ENCODE measurements at places on chromosomes 4 and X.

GRCh38 chr4:5722328-5722727, 11.3 kb downstream of the EVC start:
- DNase-seq, result no peak

- no peak for DNase-seq
Measured at GRCh38 chr4:20904966-20905365, 204.7 kb downstream of the PACRGL start.

DNA sequence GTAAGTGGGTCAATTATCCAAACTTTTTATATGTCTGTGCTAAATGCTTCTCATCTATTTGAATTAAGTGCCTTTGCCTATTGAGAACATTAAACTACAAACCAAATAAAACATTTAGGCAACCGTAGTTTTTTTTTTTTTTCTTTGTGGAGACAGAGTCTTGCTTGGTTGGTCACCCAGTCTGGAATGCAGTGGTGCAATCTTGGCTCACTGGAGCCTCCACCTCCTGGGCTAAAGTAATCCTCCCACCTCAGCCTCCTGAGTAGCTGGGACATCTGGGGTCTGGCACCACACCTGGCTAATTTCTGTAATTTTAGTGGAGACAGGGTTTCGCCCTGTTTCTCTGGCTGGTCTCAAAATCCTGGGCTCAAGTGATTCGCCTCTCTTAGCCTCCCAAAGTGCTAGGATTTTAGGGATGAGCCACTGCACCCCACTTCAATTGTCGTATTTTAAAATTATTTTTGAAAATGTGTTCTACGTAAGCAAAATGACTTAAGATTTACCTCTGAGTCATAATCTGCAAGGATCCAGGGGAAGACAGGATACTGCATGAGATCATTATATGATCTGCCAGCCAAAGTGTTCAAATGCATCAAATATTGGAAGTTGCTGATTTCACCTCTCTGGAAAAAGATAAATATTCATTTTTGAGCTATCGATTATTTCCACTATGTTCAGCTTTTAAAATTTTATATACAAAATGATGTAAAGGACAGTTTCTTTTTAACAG, 125.6 kb downstream of the CDS1 start:
- no peak for DNase-seq

DNA sequence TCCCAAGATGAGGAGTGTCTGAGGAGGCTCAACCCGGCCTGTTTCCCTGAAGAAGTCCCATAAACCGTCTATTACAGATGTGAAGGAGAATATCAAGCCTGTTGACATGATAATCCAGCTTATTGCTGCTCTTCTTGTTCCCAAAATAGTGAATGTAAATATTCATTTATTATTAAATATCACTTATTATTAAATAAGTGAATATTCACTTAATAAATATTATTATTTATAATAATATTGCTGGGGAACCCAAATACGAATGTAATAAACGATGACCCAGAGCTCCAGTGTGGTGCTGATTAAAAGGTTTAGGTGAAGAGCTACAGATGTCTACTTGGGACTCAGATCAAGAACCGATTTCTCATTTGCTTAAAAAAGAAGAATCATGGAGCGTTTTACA, 23.8 kb upstream of the SORBS2 start:
- DNase-seq, result no peak

- no peak for DNase-seq
Measured at GRCh38 chrX:82627568-82627967, 880.5 kb upstream of the POU3F4 start.

DNA sequence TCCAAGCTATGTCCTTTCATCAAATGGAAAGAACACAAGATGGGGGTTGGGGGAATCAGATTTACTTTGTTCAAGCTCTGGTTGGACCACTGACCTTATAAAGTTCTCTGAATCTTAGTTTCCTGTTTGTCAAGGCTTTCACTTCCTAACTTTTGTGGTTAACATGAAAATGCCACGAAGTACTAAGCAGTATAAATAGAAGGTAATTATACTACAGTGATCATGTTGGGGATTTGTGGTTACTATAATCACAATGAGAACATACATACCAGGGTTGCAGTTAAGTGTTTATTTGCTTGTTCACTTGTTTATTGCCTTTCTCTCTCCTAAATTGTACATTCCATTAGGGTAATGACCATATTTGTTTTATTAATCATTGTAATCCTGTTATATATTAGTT, 53.2 kb downstream of the SPRY1 start:
- no peak for DNase-seq

- no peak for DNase-seq
Measured at GRCh38 chr4:3520796-3521600, 11.2 kb downstream of the LRPAP1 start.

DNA sequence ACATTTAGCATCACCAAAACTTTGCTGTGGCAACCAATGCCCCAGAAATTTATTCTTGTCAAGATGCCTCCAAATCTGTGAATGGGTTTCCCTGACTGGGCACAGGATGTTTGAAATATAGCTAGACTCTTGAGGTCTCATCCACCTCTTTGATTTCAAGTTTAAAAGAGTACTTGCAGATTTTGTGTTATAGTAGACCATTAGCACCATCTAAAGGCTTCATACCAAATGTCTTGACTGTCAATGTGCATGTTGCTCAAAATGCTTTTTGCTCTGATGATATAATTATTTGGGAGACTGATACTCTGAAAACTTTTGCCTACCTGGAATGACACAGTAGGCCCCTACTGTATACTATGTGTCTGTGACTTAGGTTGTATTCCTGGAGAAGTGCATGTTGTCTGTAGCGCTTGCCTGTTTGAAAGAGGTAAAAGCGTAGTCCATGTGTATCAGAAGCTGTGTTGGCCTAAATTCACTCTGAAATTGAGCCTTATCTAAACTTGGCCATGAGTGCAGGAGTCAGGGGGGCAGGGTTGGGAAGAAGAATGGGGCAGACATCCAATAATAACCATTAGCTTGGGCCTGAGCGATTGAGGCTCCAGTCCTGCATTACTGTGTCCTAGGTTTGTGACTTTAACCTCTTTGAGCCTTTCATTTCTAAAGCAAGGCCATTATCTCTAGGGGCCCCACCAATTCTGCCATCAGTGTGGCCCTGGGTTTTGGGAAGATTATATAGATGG, 33.8 kb downstream of the NDP start:
- DNase-seq, result no peak

DNA sequence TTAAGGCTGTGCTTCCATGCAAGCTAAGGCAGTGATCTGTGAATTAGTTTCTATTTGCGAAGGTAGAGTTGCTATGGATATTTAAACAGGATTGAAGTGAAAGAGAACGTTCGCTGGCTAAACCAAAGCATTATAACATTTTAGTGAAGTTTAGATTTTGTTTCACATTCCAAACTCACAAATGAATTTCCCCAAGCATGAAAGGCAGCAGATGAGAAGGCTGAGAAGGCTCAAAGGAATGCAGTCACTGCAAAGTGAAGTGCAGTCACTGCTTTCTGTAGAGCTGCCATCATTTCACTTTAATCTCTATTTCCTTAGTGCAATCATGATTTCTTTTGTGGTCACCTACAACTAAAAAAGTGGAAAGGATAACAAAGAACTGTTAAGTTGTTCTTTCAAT, 334.7 kb upstream of the NR3C2 start:
- no peak for DNase-seq

- DNase-seq, result no peak
Measured at GRCh38 chrX:117989512-117989911, 127.1 kb downstream of the KLHL13 start.

GRCh38 chrX:146456058-146456457, 353.5 kb upstream of the CXorf51B start:
- DNase-seq, result no peak

DNA sequence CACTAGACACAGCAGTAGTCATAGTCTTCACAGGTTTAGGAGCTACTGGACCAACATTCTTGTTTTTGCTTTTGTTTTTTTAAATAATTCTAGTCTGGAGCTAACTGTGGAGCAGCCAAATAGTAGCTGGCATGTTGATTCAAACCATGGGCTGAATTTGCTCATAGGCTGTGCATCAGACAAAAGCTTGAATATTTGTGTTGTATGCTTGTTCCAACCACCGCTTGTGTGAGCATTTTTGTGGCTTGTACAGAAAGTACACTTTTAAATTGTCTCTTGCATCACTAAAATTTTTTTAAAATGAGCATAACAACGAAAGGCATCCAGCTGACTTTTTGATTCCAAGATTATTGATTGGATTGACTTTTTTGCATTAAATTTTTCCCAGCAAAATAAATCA, 39.6 kb downstream of the CCNI start:
- DNase-seq, result no peak

DNA sequence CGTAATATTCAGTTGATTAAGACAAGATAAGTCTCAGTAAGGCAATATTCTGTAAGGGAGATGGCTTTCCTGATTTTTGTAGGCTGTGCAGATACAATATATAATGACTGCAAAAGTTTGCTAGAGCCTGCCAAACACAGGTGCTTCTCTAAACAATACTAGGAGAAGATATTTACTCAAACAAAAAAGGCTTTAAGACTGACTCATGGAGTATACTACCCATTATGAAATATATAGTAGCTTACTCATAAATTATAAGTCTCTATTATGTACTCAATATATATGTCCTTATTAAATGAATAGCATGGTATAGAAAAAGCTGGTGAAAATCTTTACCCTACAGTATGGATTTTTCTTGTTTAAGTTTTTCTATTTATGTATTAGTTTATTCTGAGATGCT, 93.2 kb upstream of the IL15 start:
- no peak for DNase-seq

GRCh38 chrX:147875866-147876596, 35.7 kb upstream of the FMR1 start:
- DNase-seq, result no peak

GRCh38 chrX:19846995-19847790, 40.2 kb downstream of the SH3KBP1 start:
- DNase-seq, result no peak

DNA sequence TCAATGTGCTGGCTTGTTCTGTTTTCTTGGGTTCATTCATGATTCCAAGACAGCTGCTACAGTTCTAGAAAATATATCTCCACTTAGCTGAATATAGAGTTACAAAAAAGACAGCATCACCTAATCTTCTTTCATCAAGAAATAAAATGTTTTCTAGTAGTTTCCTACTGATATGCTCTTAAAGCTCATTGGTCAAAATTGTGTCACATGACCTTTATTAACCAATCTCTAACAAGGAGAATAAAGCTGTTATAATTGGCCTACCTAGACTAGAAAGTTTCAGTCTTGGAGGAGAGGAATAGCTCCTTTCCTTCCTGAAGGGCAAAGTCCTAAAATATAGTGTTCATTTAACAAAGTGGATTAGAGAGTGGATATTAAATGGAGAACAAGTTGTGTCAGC, 8.1 kb upstream of the PCDH18 start:
- no peak for DNase-seq

DNA sequence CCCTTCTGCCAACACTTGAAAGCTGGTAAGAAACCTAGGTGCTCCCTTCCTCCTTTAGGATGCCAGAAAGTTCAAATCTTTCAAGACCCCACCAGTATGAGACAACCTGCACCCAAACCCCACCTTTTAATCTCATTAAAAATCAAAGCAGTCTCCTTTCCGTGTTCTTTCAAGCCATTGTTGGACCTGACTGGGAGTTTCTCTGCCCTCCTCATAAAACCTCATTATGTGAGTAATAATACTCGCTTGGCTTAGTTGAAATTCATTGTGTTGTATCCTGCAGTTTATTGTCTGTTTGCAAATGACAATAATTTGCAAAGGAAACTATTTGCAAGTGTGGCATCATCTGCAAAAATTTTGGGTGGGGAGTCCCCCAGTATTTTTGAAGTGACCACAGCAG, 133.2 kb upstream of the VEGFC start:
- no peak for DNase-seq

DNA sequence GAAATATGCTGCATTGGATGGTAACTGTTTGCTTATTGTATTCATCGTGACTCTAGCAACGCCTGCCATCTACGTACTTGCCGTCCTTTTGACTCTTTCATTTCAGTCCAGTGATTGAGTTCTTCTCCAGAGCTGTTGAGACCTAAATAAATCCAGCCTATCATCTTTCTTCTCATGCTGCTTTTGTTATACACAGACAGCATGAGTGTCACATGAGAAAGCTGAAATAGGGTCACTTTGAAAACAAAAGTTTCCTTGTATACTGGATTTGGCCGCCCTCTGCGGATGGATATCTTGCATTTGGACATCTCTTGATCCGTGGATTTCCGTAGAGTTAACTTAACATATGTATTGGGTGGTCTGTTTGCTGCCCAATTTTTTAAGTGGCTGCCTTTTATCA, 67.2 kb downstream of the TMPRSS11F start:
- no peak for DNase-seq

- DNase-seq, result no peak
Measured at GRCh38 chrX:106891762-106892460, 11.2 kb downstream of the RIPPLY1 start.

DNA sequence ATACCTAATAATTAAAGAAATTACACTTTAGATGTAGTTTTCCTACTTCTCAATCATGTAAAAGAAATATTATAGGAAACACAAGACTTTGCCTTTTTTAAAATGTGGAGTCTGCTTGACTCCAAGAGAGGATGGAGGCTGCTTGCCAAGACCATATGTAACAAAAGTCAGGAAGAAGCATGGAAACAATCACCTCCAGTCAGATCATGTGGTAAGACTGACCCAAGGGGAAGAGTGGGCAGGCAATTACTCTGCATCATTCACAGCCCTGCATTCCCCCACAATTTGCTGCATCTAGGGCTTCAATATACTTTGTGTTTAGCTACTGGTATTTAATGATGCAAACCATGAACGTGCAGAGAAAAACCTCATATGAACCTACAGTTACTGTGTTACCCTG, 78.0 kb upstream of the RXFP1 start:
- DNase-seq, result no peak

- no peak for DNase-seq
Measured at GRCh38 chr4:26854701-26855100, 5.9 kb upstream of the STIM2 start.

DNA sequence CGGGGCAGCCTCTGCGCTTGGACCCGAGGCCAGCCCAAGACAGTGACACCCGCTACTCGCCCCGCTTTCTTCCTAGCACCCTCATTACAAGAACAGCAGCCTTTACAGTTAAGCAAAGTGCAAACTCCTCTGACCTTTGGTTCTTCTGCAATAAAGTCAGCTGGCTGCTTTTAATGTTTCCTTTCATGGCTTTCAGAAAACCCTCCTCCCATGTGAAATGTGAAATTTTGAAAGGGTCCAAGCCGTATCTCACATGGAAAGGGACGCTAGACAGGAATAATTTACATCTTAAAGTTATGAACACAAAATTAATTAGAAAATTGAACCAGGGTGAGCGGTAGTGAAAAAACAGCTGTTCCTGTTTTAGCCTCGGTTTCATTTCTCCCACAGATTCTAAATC, 520.1 kb upstream of the FRG1 start:
- no peak for DNase-seq

DNA sequence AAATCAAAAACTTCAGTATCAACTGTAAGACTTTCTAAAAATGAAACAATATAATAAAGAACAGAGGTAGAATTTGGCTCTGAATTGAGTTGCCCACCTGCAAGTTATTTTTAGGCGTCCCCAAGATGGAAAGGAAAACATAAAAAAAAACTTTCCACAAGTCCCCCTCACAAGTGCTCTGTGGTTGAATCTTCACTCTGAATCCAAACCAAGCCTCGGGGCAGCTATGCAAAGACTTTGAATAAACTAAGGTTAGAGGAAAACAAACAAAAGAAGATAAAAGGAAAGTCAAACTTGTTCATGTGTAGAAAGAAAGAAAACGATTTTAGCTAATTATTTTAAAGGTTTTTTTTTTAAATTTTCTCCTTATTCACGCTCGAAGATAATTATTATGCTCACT, 372.4 kb upstream of the SLIT2 start:
- DNase-seq, result no peak
